ENCODE measurements at places on chromosomes 16 and 17. TPM values are rescaled to one million over a fixed set of nuclear protein-coding genes. Genes with fewer than 3 reads are reported as not detected.
A peak's percentile ranks its signal among the peaks of the same experiment; 100 is the strongest.

DNA sequence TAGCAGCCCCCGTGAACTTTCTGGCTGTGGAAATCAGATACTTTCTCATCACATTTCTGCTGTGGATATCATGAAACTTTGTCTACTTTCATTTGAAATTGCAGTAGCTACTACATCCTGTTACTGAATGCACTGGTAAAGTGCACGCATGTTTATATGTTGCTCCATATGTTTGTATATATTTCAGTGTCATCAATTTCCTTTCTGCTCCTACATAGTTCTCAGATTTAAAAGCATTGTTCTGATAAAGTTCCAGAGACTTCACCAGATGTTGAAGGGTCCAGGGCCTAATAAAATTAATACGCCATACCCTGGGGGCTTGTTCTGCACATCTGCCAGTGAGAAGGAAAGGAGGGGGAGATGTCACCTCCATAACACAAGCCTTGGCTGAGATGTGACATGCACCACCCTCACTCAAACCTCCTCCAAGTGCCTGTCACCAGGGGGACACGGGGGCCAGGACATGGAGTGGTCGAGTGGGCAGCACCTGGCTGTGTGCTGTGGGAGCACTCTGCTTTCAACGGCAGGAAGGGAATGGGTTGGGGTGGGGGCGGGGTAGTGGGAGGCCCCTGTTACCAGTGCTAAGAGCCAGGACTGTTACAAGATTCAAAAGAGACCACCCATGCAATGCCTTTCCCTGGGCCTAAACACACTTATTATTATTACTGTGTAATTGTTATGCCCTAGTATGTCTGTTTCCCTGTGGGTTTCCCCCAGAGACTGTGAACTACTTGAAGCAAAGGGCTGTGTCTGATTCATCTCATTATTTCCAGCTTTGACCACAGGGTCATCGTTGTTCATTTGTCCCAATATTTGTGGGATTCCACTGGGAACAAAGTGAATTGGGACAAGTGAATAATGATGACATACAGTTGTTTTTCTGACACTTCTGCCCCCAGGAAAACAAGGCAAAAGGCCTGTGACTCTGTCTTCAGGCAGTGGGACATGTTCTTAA is 193.4 kb downstream of the FOXL1 start:
- no peak for DNase-seq
- no peaks in the 10 kb centered on the region for H3K36me3 ChIP-seq
- H3K27me3 ChIP-seq: peaks cover 29% of the 10 kb centered on the region
- no peak overlapping the region for H3K4me3 ChIP-seq
- H3K27ac ChIP-seq: no peak overlapping the region

- H3K36me3 ChIP-seq: no peaks in the 10 kb centered on the region
- no peak overlapping the region for H3K4me3 ChIP-seq
- DNase-seq: no peak
- H3K4me1 ChIP-seq: no peaks in the 10 kb centered on the region
- no peak overlapping the region for H3K27ac ChIP-seq
Measured at GRCh38 chr16:13403326-13403725, 501.9 kb downstream of the SHISA9 start.

Gene TP53TG3C
- total RNA-seq: not detected

- no peak overlapping the region for H3K4me3 ChIP-seq
- no peaks in the 10 kb centered on the region for H3K36me3 ChIP-seq
- H3K27ac ChIP-seq: no peak overlapping the region
- peaks cover 11% of the 10 kb centered on the region for H3K4me1 ChIP-seq
Measured at GRCh38 chr16:68707340-68708152, 29.5 kb upstream of the CDH1 start.

Gene CDRT4
- total RNA-seq: 34.0 TPM

Gene SREBF1
- 73.5 TPM for total RNA-seq

Gene TUBG2
- total RNA-seq: 3.9 TPM

DNA sequence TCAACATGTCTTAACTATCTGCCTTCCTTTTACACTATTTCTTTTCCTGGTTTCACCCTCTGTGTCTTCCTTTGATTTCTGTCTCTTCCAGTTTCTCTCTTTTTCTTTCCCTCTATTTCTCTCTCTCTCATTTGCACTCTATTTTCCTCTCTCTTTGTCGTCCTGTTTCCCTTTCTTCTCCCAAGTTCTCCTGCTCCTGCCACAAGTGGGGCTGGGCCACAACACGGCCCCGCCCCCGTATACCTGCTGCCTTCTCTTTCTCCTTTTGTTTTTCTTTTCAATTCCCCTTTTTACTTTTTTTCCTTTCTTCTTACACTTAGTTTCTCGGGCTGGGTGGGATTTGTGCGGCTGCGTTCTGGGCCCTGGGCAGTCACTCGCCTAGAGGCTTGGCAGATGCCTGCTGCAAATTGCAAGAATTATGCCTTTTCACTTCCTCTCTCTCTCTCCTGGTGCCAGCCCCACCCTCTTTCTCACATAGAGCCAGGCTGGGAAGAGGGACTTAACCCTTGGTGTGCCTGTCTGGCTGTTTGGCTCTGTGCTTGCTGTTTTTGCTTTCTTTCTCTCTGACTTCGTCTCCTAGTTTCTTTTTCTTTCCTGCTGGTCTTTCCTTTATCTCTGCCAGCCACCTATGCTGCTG is 2139.4 kb downstream of the TP53TG3F start:
- H3K4me3 ChIP-seq: no peak overlapping the region
- H3K36me3 ChIP-seq: peaks cover 17% of the 10 kb centered on the region
- no peak for DNase-seq

- no peak for DNase-seq
- peak overlapping the region; percentile 100 for H3K27ac ChIP-seq
- H3K4me3 ChIP-seq: peak overlapping the region; percentile 90
- peaks cover 65% of the 10 kb centered on the region for H3K4me1 ChIP-seq
Measured at GRCh38 chr17:45222289-45222995, 757 bp downstream of the FMNL1 start.

DNA sequence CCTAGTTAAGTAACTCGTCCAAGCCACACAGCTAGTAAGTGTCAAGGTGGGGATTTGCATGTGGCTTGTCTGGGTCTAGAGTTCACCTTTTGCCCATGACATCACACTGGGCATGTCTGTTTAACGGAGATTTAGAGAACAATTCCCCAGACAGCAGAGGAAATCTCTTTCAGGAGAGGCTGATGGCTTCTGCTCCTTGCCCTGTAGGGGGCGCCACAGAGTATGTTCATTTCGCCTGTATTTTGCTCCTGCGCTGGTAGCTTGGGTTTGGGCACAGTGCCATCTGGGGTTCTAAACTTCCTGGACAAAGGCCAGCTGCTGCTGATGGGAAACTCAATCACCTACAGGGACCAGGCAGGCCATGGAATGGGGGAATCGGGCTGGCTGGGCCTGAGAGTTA is 20.4 kb downstream of the OTOA start:
- no peak for DNase-seq
- H3K36me3 ChIP-seq: no peaks in the 10 kb centered on the region
- H3K27me3 ChIP-seq: peaks cover 7% of the 10 kb centered on the region
- H3K4me1 ChIP-seq: peaks cover 3% of the 10 kb centered on the region

DNA sequence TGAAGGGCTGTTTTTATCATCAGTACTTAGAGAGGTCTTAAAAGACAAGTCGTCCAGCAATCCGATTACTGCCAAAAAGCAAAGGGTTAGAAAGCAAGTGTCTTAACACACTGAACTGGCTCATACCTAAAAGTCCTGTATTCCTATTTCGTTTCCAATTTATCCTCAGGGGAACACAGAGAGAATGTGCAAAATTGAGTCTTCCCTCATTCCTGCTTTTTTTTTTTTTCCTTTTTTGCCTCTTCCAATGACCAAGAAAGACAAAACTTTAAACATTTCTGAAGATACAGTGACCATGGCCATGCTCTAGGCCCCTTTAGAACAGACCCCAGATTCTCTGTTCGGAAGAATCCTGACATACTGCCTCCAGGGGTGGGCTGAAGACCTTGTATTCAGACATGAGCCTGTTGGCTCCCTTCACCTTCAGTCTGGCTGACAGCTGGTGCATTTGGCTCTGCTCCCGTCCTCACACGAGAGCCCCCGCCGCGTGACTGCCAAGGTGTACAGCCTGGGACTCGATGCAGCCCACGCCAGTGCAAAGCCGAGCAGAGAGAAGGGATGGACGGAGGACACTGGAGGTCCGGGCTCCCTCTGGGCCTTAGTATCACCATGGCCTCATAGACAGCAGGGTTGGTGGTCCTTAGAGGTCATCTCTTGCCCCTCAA is 47.0 kb downstream of the COTL1 start:
- no peak overlapping the region for H3K4me3 ChIP-seq
- H3K36me3 ChIP-seq: peaks cover 9% of the 10 kb centered on the region
- no peaks in the 10 kb centered on the region for H3K27me3 ChIP-seq
